ENCODE measurements at places on chromosomes 7 and 10. TPM values are rescaled to one million over a fixed set of nuclear protein-coding genes. Genes with fewer than 3 reads are reported as not detected.

TMEM229A gene
- total RNA-seq = not detected

AKR1E2 gene
- 21.1 TPM for total RNA-seq

CACNA2D1 gene
- total RNA-seq = 10.2 TPM

NUTM2D gene
- 2.4 TPM for total RNA-seq

ANKRD2 gene
- total RNA-seq = not detected

TAS2R41 gene
- not detected for total RNA-seq

VWA2 gene
- 18.7 TPM for total RNA-seq

DNA sequence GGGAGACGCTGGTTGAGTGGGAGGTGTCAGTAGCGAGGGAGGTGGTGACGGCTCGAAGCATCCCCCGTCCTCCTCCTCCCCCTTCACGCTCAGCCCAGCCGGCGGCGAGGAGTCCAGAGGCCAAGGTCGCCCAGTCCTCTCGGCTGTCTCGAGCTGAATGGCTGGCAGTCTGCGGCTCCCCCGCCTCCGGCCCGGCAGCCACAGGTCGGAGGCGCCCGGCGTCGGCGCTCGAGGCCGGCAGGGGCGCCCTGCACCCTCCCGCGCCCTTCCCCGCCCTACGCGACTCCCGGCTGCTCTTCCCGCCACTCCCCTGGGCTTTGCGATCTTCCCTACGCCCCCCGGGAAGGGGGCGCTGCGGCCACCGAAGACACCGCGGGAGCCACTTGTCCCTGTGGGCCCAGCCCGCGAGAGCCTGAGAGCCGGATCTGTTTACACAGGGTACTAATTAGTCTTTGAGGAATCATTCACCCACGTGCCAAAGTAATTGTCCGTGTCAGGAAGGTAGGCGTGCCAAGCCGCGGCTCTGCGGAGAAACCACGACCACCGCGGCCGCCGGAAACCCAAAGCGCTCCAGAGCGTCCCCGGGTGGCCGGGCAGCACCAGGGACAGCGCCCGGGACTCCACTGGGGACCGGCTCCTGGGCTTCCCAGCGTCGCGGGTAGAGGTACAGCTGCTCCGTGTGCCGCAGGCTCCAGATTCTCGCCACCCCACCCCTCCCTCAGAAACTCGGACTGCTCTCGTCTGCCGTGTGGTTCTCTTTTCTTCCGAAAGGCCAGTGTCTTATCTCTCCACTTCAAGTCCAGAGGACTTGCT, at the start of gene NXPH1:
TSS of gene NXPH1 (plus strand) at position 133 of the 813 bp plus-strand sequence.
- no peaks in the 10 kb centered on the region for H3K4me1 ChIP-seq
- H3K36me3 ChIP-seq = no peaks in the 10 kb centered on the region
- H3K27ac ChIP-seq = no peak within 1 kb of the TSS
- H3K4me3 ChIP-seq = no peak within 1 kb of the TSS
- H3K27me3 ChIP-seq = peaks cover 71% of the 10 kb centered on the region
- DNase-seq = no peak

DNA sequence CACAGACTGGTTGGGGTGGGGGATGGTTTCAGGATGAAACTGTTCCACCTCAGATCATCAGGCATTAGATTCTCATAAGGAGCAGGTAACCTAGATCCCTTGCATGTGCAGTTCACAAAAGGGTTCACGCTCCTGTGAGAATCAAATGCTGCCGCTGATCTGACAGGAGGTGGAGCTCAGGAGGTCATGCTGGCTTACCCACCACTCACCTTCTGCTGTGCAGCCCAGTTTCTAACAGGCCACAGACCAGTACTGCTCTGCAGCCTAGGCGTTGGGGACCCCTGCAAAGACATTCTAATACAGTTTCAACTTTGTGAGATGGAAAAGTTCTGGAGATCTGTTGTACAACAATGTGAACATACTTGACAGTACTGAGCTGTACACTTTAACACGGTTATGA, 39.9 kb downstream of the STRA8 start:
- no peak for DNase-seq
- H3K27me3 ChIP-seq = no peaks in the 10 kb centered on the region
- H3K4me3 ChIP-seq = no peak overlapping the region
- no peaks in the 10 kb centered on the region for H3K36me3 ChIP-seq
- H3K4me1 ChIP-seq = no peaks in the 10 kb centered on the region

DNA sequence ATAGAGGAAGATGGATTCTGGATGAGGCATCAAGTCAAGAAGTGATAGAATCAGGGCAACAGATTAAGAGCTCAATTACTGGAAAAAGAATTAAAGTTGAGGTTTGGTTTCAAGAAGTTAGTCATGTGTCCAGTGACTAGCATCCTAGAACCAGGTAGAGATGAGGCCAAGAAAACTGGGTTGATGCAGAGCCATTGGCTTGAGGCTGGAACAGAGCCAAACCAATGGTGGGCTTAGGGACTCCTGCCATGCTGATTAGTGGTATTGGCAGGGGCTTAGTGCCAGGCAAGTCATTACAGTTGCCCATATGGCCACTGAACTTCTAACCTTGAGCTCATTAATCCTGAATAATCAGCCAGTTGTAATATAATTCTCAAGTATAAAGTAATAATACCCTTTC, 18.5 kb downstream of the ZNF277 start:
- H3K4me1 ChIP-seq = no peaks in the 10 kb centered on the region
- no peaks in the 10 kb centered on the region for H3K36me3 ChIP-seq
- H3K27ac ChIP-seq = no peak overlapping the region

- no peak overlapping the region for H3K4me3 ChIP-seq
- no peak overlapping the region for H3K27ac ChIP-seq
- no peaks in the 10 kb centered on the region for H3K36me3 ChIP-seq
- DNase-seq = no peak
Observed at GRCh38 chr7:122256046-122256445, 48.5 kb downstream of the FEZF1 start.

DNA sequence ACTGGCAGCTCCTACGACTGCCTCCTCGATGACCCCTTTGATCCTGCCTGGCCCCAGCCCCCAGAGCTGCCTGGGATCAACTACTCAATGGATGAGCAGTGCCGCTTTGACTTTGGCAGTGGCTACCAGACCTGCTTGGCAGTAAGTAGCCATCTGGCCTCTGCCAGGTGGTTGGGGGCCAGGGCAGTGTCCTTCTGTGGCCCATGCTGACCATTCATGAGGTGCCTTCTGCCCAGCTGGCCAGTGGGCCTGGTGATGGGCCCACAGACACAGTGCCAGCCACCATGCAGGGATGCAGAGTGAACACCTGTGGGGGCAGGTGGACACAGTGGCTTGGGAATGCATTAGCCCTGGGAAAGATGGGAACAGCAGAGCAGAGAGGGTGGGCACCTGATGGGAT, 50.0 kb downstream of the TBATA start:
- H3K4me1 ChIP-seq = no peaks in the 10 kb centered on the region
- no peak for DNase-seq
- no peak overlapping the region for H3K4me3 ChIP-seq
- no peaks in the 10 kb centered on the region for H3K36me3 ChIP-seq
- H3K27me3 ChIP-seq = no peaks in the 10 kb centered on the region

- H3K36me3 ChIP-seq = no peaks in the 10 kb centered on the region
- no peak overlapping the region for H3K27ac ChIP-seq
- no peak overlapping the region for H3K4me3 ChIP-seq
- H3K27me3 ChIP-seq = no peaks in the 10 kb centered on the region
- DNase-seq = no peak
- H3K4me1 ChIP-seq = no peaks in the 10 kb centered on the region
Observed at GRCh38 chr7:133401225-133401624, 148.3 kb downstream of the EXOC4 start.

GRCh38 chr10:120782336-120782735, 68.8 kb upstream of the WDR11 start:
- no peak overlapping the region for H3K4me3 ChIP-seq
- DNase-seq = no peak
- H3K4me1 ChIP-seq = no peaks in the 10 kb centered on the region
- H3K36me3 ChIP-seq = no peaks in the 10 kb centered on the region

DNA sequence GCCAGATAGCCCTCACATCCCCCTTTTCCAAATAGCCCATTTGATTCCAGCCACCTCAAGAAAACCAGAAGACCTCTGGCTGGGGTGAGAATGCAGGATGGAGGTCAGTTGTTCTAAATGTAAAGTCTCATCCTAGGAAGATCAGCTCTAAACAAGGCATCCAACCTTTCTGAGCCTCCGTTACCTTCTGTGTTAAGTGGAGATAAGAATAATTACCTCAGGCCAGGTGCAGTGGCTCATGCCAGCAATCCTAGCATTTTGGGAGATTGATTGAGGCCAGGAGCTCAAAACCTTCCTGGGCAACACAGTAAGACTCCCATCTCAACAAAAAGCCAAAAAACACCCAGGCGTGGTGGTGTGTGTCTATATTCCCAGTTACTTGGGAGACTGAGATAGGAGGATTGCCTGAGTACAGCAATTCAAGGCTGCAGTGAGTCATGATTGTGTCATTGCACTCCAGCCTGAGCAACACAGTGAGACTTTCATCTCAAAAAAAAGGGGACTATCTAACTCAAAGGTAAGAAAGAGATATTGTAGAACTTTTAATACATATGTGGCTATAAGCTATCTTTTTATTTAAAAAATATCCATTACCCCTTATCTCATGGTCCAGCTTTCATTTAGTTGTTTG, 43.5 kb downstream of the PRTFDC1 start:
- no peak overlapping the region for H3K4me3 ChIP-seq
- H3K4me1 ChIP-seq = no peaks in the 10 kb centered on the region
- no peak for DNase-seq
- no peak overlapping the region for H3K27ac ChIP-seq
- no peaks in the 10 kb centered on the region for H3K36me3 ChIP-seq
